ENCODE measurements at places on chromosomes 2 and 18.

DNA sequence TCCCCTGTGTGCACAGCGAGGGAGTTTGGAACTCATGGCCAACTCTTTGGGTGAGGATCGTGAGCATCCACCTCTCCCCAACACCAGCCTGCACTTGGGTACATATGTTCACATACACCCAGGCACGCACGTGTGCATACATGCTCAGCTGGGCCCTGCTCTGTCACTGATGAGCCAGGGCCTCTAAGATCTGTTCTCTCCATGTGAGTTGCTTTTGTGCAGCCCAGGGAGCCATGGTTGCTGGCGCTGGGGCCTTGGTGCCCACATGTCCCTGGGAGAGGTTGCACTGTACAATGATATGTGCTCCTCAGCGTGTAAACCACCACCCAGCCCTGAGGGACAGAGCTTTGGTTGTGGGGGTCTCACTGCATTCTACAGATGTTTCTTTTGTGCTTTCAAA lies 44.1 kb downstream of the KLHL29 start:
- DNase-seq, result no peak

DNA sequence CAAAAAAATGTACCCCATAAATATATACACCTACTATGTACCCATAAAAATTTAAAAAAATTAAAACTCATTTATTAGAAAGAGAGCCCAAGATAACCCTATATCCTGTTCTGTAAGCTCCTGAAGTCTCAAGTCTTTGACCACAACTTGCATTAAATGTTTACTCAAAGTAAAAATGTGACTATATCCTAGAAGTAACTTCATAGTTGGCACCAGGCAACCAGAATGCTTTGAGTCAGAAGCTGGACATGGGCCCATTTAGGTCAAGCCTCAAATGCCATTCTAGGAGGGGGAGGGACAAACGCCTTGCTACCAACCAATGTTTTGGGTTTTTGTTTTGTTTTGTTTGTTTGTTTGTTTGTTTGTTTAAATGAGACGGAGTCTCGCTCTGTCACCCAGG lies 9.3 kb upstream of the TBC1D8 start:
- DNase-seq, result no peak

- no peak for DNase-seq
These were observed 108.0 kb upstream of the ID2 start for GRCh38 chr2:8573942-8574195.

DNA sequence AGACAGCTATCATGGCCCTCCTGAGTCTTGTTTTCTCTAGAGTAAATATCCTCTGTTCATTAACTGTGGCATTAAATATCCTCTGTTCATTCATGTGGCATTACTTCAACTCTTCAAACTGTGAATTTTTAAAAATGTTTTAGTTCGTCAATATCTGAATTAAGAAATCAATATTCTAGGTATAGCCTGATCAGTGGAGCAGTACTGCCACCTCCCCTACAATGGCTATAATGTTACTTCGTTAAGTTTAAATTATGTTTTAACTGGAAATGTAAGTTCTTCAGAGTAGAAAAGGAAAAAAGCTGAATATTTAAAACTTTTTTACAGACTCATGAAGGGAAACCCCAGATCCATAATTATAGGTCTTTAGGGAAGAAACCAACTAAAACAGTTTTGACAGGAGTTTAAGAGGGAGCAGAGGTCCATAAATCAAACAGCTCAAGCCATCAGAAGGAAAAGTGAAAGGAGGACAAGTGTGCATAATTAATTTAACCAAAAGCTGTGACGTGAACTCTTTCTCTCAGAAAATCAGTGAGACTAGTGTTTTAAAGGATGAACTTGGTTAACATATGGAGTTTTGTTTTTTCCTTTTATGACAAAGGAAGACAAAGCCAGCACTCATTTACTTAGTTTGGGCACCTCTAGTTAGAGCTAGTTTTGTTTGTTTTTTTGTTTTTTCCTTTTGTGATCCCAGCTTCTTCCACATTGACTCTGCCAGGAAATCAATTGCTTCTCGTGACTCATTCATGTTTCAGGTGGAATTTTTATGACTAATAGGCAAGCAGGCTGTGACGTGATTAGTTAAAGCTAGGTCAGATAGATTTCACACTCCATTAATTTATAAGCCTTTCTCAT lies 44.9 kb downstream of the RBBP8 start:
- DNase-seq, result no peak

DNA sequence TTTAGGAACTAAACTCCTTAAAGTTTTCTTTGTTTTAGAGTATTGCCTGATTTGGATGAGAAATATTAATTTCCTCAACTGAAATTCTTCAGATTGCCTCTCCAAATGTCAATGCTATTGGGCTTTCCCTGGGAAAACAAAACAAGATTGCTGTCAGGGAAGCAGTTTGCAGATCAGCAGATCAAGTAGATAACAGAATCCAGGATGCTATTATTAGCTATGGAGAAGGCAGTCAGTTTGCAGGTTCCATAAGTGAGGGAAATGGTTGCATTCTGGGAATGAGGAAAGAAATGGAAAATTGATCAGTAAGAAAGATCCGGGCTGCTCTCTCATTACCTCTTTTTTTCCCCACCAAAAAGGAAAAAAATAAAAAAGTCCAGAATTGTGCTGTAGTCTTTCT lies 11.0 kb downstream of the LINC00305 start:
- DNase-seq, result no peak

DNA sequence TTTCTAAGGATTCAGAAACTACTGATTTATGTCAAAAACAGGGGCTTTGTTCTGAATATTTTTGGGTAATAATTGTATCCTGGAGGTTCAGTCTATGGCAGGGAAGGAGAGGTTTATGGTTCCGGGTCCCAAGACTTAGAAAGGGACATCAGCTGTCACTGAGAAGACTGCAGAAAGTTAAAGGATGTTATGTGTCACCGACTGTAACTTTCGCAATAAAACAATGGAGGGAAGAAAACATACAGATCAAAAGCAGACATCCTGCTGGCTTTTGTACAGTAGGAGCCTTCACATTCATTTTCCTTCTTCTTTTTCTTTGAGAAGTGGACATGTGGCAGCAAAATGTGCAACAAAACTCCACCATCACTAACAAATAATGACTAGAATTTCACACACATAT lies 900.7 kb upstream of the SOX11 start:
- no peak for DNase-seq

DNA sequence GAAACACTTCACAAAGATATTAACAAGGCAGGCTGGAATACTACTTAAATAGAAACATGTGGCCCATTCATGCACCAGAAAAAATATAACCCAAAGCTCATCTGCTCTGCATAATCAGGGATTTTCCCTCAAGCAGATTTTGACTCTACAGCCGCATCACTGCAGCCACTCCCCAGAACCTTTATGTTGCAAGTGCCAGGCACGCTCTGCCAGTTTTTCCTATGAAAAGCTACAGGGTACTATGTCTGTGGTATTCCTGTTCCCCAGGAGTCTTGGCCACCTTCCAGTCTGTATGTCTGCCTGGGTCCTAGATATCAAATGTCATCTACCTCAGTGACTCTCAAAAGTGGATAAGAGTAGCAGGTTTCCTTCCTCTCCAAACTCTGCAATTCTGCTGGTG lies 3.8 kb downstream of the COA5 start:
- no peak for DNase-seq

DNA sequence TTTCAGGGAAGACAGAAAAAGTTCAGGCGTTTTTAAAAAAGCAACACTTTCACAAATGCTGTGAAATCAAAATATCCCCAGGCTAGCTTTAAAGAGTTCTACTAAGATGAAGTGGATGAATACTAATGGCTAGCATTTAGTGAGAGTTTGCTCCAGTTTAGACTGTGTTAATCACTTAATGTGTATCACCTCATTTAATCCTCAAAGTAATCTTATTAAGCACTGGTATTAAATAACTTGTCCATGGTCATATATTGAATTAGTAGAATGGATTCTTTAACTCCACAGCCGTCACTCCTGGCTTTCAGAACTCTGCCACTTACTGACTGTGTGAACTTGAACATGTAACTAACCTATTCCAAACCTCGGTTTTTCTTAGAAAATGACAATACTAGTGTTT lies 66.0 kb downstream of the CABYR start:
- no peak for DNase-seq

DNA sequence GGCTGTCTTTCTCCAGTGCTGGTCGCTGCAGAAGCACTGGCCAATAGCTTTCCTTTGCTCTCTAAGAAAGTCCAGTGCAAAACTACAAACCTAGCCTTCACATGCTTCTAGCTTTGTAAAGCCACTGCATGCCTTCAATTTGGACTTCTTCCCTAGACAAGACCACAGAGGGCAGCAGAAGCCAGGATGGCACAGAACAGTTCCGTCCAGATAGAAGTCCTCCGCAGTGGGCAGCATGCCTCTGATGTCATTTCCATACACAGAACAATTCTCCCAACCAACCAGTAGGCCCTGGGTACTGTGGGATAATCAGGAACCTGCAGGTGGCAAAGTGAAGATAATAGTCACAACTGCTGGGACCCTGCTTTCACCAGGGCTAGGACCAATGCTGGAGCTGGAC lies 3.3 kb downstream of the ST6GAL2 start:
- no peak for DNase-seq

DNA sequence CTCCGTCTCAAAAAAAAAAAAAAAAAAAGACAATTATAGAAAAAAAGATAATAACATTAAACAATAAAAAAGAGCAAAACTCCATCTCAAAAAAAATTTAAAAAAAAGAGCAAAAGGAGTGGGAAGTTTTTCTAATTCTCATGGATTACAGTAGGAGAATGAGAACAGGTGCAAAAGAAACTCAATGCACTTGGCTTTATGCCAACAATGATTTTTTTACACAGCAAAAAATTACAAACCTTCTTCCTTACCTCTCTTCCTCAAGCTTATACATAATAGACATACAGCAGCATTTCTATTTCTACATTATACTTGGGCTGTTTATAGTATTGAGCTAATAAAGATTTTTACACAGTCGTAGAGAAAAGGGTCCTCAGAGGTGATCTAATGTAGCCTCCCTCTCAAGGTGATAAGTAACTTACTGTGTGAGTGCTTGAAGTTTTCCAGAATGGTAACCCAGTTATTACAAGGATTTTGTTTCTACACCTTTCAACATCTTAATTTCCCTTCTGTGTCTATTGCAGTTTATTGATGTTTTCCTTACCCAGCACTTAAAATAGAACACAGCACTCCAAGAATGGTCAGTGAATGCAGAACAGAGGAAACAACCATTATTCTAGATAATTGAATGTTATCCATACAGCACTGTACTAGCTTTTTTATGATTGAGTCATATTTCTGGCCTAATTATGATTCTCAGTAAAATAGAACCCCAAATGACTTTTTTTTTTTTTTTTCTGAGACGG lies 34.9 kb upstream of the RNF138 start:
- DNase-seq, result no peak

DNA sequence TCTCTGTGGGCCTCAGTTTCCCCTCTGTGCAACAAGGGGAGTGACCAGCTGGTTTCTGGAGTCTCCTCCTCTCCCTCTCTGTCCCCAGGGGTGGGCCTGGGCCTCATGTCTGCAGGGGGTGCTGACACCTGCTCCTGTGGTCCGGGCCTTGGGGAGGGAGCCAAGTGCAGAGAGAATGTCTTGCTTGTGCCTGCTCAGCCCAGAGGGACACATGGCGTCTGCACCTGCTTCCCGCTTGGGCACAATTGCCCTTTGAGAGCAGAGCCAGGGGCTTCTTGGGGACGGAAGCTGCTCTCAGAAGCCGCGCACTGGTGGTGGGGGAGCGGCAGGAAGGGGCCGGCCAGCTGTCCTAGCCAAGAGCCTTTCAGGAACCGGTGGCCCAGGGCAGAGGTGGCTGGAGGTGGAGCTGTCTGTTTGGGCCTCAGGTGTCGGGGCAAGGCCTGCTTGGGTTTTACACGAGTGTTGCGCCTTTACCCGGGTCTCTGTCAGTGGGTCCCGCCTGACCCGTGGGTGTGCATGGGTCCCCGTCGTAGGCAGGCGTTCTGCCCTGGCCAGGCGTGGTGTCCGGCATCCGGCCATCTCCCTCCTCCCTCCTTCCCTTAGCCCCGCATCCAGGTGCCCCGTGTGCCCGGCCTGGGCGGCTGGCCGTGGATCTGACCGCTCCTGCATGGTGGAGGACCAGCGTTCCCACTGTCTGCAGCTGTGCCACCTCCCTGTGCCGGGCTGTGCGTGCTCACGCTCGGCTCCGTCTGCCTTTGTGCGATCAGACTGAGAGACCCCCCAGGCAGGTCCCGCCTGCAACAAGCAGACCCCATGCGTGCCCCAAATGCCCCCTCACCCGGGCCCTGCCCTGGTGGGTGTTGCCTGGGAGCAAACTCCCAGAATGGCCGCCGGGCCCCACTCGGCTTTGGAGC lies 4.0 kb downstream of the NEU4 start:
- no peak for DNase-seq

DNA sequence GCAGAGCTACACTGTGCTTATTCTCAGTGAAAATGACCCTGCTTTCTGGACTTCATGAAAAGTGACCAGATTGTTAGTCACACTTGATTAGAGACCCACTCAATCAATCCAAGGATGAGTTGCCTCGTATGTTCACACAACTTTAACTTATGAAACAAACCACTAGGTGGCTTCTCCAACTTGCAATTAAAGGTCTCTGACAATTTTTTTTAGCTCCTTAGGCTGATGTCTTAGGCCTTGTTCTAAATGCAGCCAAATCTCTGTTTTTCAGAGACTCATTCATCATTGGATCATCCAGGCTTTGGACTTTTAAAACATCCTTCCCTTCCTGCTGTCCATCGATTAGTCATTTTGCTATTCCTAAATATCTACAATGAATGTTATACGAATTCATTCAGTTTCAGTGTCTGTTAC lies 63.4 kb downstream of the MREG start:
- DNase-seq, result no peak

DNA sequence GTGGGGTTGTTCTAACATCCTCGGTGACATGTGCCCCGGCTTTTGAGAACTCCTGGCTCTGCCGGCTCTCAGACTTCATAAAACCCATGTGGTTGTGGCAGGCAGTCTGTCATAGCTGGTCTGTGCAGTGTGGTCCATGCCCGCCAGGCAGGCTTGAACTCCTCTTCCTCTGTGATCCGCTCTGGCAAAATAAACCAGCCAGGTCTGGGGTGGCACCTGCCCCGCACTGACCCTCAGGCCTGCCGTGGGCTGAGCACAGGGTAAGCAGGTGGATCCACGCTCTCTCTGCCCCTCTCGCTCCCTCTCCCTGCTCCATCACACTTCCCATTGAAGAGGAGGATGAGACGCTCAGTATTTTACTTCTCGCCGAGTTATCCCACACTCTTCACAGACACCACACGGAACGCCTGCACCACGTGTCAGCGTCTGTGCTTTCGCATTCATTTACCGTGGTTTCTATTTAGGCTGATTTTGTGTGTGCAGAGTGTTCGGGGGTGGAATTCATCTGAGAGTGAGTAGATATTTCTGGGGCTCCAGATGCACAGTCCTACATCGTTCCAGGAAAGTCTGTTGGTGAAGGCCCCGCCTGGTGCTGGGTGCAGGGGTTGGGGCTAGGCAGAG lies 56.4 kb downstream of the RTP5 start:
- DNase-seq, result no peak

DNA sequence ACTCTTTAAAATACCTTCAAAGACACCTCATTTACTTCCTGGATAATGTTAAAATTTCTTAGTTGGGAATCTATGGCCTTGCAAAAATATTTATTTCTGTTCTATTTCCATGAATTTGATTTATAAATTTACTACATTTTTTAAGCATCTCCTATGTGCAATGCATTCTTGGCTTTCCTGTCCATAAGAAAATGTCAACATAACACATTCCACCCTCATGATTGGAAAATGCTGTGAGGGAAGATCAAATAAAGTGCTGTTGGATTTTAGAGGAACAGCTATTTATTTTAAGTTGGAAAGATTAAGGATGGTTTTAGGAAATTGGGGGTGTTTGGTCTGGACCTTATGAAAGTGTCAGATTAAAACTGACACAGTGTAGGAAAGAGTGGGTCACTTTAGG lies 45.4 kb upstream of the MC4R start:
- no peak for DNase-seq

GRCh38 chr2:119751706-119752105 lies 8.0 kb upstream of the PTPN4 start:
- DNase-seq, result no peak

- no peak for DNase-seq
These were observed 220.1 kb upstream of the NXPH2 start for GRCh38 chr2:139000131-139000785.

Measured in NCI-H1436 (cell line).